ENCODE measurements at places on chromosomes 1 and 21.

GRCh38 chr1:59915516-59915915, 11.1 kb downstream of the CYP2J2 start:
- DNase-seq, result no peak

DNA sequence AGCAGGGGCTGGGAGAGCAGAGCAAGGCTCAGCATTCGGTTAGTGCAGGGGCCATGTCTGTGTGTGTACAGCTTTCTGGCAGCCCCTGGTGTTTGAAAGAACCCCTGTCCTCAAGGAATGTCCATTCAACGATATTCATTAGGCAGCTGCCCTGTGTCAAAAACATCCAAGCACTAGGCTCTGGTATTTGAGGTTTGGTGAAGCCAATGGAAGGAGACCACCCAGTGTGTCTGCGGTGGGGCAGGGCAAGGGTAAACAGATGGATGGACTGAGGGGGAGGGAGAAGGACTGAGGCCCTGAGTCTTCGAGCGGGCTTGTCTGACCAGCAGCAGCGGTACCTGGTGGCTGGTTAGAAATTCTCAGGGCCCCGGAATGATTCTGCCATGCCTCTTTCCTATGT, 155.6 kb upstream of the KLHDC7A start:
- DNase-seq, result no peak

GRCh38 chr1:53014791-53015507, 47.1 kb upstream of the PODN start:
- peak; percentile 89 for DNase-seq

DNA sequence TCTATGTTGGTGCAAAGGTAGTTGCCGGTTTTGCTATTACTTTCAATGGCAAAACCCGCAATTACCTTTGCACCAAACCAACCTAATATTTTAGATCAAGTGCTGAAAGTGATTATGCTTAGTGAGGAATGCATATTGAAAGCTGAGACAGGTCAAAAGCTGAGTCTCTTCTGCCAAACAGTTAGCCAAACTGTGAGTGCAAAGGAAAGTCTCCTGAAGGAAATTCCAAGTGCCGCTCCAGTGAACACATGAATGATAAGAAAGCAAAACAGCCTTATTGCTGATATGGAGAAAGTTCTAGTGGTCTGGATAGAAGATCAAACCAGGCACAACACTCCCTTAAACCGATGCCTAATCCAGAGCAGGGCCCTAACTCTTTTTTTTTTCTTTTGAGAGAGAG, 83.1 kb upstream of the ERRFI1 start:
- DNase-seq, result no peak

GRCh38 chr1:183687546-183688304, 34.6 kb upstream of the APOBEC4 start:
- peak; percentile 14 for DNase-seq

DNA sequence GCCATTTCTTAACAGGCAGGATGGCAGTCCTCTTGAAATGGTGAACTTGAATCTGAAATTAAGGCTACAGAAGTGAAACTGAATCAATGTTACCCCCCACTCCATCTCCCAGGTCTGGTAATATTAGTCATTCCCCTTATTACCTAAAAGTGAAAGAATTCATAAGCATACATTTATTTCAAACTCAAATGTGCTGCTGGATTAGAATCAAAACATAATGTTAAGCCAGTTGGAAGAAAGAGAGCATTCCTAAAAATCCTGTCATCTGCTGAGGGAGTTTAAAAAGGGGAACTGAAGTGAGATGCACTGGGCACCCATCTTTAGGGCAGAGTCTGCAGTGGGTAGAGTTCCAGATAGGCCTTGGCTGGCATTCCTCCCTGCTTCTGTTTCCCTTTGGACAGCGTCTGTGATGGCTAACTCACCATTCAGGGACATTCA, 17.4 kb downstream of the KIAA0319L start:
- peak; percentile 63 for DNase-seq

GRCh38 chr1:59409986-59410385, 113.1 kb downstream of the FGGY start:
- DNase-seq, result no peak

DNA sequence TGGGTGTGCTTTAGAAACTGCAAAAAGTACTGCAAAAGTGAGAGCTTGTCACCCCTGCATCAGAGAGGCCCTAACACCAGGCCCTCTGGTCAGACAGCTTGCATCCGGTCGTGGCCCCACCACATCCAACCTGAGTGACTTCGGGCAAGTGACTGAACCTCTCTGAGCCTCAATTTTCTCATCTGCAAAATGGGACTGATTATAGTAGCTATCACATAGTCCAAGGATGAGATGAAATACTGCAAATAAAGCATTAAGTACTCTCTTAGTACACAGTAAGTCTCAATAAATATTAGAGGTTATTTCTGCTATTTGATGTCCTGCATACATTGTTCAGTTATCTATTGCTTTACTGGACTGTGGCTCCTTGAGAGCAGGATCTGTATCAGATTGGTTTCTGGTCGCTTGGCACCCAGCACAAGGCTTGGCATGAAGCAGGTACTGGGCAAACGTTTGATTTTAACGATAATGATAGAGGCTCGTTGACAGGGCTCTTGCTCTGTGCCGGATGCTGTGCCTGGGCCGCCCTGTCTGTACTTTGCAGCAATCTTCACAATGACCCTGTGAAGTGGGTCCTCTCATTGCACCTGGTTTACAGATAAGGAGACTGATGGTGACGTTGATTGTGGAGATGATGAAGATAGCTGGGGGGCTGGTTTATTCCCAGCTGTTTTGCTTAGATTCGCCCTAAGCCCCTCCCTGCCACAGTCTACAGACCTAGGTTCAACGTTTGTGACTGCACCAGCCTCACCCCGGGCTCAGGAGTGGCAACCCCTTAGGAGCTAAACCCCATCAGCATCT, 43.6 kb downstream of the RAP1GAP start:
- DNase-seq, result no peak

GRCh38 chr1:99119188-99119587, 114.5 kb upstream of the PLPPR5 start:
- DNase-seq, result no peak

GRCh38 chr1:205003358-205004131, 39.5 kb upstream of the CNTN2 start:
- no peak for DNase-seq

GRCh38 chr1:33369081-33369480, 48.2 kb upstream of the A3GALT2 start:
- DNase-seq, result no peak

- no peak for DNase-seq
Measured at GRCh38 chr1:118116909-118117308, 68.1 kb downstream of the SPAG17 start.

- peak; percentile 35 for DNase-seq
Measured at GRCh38 chr1:9996624-9997582, at the start of gene RBP7. RBP7 (plus strand) TSS chr1:9997228; CDS start chr1:9997259, 31 bp downstream.

GRCh38 chr21:26079366-26079765, 91.2 kb downstream of the APP start:
- DNase-seq, result no peak

All from inflammatory macrophage treated with lipopolysaccharide for 4 hours (primary cell).